HS-5 (cell line): ENCODE measurements at places on chromosomes 12 and 14.

DNA sequence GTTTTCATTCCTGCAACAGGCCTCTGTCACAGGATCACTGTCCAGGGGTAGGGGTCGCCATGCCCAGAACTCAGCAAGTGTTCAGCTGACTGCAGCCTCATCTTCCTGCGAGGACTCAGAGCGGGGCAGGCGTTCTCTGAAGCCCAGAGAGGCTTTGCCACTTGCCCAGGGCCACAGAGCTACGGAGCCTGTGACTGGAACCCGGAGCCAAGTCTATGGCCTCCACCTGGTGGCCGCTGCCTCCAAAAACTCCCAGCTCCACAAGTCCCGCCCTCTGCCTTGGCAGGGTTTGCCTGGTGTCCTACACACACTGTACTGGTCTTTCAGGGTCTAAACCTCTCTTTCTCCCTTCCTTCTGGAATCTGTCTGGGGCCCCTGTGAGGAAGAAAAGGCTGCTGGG is 8.7 kb upstream of the PPP1R13B start:
- no peak for DNase-seq

GRCh38 chr12:62629413-62629812 is 162.8 kb downstream of the MON2 start:
- no peak for DNase-seq

GRCh38 chr12:70059373-70059772 is 183.9 kb upstream of the CNOT2 start:
- DNase-seq, result no peak

DNA sequence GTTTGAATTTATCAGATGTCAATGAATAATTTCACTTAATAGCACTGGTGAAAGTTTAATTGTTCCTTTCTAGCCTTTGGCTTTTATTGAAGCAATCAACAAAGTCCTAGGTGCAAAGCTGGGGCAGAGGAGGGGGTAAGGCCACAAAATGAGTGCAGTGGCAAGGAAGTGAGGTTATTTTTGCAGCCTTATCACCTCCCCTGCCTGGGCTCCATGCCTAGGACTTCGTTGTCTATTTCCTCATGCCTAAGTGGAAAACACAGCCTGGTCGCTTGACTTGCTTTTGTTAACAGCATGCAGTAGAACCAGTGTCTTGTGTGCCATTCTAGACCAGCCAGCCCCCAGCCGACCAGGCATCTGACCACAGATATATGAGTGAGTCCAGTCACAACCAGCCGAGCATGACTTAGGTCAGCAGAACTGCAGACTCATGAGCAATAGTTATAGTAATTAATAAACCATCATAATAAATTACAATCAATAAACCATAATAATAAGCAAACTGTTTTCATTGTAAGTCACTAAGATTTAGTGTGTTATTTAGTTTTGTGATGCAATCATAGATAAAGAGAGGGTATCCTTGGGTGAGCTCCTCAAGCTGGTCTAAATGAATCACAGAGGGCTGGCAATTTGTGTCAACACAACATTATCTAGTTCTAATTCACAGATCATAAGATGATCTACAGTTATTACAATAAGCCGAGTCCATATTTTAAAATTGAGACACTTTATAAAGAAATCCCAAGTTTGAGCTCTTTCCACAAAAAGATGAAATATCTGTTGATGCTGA is 156.8 kb downstream of the GLT1D1 start:
- no peak for DNase-seq

- DNase-seq, result no peak
These were observed 92.1 kb downstream of the SLC25A47 start for GRCh38 chr14:100415226-100415625.

DNA sequence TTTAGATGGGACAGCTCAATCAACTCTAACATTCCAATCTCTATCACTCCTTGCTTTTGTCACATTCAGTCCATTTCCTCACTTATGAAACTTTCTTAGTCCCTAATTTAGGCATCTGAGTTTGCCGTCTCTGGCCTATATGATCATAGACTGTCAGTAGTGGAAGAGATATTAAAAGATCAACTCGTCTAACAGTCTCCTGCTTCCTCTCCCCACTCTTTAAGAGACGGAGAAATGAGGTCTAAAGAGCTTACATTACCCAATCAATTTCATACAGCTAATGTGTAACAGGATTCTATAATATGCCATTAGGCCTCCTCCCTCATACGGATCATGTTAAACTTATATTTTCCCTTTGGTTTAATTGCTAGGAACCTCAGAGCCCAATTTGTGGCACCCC is 6.5 kb upstream of the ATP23 start:
- no peak for DNase-seq
